ENCODE measurements at places on chromosomes 2 and 18.

- no peak for DNase-seq
Observed at GRCh38 chr18:68148863-68149262, 566.0 kb downstream of the TMX3 start.

GRCh38 chr2:187542123-187542522 lies 12.1 kb downstream of the TFPI start:
- no peak for DNase-seq

DNA sequence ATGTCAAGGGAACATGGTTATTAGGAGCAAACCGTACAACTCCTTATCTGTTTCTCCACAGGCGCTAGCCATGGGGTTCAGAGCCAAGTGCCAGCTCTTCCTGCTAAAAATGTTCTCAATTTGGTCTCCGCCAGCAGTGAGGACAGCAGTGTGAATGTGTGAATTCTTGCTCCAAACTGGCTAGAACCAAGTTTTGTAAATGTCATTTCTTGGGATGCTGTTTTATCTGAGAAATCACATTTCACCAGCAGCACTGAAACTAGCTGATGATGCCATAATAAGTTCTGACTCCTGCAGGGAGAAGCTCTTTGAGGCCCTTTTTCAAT lies 140.6 kb upstream of the LGALSL start:
- DNase-seq = no peak

DNA sequence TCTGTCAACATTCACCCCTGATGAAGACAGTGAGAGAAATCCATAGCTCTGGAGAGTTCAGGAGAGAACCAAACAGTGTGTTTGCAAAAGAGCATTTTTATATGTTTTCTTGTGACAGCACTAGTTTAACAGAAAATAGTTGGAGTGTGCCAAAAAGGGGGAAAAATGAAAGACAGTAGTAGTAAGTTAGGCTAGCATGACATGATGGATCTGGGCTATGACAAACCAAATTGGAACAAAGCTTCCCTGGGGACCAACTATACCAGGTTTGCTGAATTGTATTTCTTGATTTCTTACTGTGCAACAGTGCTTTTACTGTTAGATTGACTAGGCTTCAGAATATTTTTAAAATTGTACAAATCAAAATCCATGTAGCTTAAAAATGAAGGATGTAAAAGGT lies 159.8 kb downstream of the ARHGAP15 start:
- no peak for DNase-seq

GRCh38 chr2:74763962-74764428 lies 69.9 kb upstream of the HK2 start:
- DNase-seq = no peak

DNA sequence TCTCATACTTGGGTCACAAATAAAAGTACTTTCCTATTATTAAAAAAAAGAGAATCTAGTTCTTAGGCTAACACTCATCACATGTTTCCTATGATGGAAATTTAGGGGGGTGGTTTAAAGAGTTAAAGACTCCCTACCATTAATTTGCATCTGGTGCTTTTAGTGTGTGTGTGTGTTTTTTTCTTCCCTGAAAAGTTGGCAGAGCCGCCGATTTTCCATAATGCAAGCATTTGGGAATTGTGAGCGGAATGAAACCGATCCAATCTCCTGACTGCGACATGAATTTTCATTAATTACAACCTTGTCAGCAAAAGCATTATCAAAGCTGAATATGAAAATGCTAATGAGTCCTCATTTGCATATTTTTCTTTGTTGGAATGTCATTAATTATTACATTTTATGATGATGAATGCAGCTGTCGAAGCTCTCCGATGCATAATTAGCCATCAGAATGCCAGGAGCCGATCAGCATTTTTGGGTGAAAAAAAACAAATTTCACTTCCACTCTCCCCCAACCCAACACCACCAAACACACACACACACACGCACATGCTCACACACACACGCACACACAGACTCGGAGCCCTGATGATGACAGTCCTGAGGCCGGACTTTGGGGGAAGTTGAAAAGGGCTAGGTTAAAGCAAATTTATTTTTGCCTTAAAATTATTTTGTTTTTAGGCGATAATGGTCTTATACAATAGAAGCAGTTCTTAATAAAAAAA lies 165.4 kb downstream of the TCF4 start:
- no peak for DNase-seq

- no peak for DNase-seq
Observed at GRCh38 chr18:376311-376710, 108.5 kb upstream of the THOC1 start.

DNA sequence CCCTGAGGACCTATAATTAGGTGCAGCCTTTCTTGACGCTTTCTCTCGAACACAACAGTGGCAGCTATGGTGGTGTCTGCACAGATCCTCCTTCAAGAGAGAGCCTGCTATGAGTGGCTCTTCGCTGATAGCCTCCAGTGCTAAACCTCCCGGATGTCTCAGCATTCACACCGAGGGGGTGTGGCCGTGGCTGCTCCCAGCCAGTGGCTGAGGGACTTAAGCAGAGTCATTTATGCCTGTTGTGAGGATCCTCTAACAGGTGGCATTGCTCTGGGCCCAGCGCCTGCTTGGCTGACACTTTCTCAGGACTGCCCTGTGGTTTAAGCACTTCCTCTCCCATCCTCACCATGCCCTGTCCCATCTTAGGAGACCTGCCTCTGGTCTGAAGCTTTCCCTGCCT lies 592.0 kb upstream of the LRRTM1 start:
- no peak for DNase-seq

GRCh38 chr2:186724736-186725135 lies 30.9 kb downstream of the FAM171B start:
- DNase-seq = no peak

DNA sequence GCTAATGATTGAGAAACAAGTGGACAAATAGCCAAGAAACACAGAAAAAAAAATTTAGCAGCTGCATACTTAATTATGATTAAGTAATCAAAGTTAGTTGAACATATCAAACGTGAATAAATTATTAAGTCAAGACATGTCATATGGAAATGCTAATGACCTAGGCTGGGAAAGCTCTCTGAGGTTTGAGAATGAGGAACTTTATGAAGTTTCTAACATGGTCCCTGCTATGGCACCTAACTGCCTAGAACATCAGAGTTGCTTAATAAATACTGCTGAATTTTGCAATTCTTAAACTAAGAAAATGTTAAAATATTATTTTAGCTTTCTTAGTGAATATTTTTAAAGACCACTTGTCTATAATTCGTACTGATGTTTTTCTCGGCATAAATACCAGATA lies 99.8 kb downstream of the AFF3 start:
- DNase-seq = no peak

DNA sequence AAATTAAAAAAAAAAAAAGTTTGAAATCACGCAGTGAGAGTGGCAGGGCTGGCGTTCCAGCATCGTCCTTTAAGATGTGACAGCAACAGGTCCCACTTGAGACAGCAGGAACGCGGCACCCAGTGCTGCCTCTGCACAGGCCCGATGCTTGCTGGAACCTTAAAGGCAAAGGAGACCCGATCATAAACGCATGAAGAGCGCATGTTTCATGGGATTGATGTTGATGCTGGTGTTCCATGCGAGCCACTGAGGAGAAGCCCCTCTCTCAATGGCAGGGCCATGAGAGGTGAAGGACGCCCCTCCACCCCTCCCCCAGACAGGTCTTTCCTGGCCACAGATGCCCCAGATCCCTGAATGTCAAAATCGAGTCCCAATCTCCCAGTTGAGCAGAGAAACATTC lies 17.9 kb upstream of the ALPI start:
- no peak for DNase-seq

DNA sequence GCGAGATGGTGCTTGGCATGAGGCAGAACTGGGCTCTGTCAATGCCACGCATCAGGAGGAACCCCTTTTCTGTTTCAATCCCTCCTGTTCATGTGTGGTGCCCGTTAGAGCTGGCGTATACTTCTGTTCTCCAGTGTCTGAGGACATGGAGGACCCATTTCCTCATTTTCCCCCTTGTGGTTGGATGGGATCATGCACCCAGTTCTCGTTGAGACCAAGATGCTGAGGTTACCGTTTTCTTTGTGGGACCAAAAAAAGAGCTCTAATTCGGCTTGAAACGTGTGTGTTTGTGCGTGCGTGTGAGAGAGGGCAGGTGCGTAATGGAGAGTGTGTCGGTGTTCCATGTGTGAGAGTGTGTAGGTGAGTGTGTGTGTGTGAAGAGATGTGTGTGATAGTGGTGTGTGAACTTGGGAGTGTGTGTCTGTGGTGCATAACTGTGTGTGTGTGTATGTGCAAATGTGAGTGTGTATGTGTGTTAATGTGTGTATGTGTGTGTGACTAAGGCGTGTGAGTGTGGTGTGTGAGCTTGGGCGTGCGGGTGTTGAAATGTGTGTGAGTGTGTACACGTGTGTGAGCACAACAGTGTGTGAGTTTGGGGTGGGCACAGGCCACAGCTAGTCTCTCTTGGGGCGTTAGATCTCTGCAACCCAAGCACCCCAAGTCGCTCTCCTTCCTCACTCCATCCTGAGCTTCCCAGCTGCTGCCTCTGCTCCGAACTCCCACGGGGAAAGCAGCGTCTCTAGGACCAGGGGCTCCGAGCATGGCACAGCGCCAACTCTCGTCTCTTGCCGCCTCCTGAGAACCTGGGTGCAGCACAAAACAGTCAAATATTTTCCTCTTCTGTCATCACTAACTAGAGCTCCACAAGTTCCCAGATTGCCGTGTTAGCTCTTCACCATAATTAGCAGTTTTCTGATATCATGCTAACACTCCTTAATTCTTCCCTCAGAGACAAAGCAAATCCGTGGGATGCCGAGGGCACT lies 75.8 kb downstream of the LONRF2 start:
- no peak for DNase-seq

GRCh38 chr18:63346031-63346430 lies 21.0 kb downstream of the KDSR start:
- no peak for DNase-seq

DNA sequence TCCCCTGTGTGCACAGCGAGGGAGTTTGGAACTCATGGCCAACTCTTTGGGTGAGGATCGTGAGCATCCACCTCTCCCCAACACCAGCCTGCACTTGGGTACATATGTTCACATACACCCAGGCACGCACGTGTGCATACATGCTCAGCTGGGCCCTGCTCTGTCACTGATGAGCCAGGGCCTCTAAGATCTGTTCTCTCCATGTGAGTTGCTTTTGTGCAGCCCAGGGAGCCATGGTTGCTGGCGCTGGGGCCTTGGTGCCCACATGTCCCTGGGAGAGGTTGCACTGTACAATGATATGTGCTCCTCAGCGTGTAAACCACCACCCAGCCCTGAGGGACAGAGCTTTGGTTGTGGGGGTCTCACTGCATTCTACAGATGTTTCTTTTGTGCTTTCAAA lies 44.1 kb downstream of the KLHL29 start:
- no peak for DNase-seq

DNA sequence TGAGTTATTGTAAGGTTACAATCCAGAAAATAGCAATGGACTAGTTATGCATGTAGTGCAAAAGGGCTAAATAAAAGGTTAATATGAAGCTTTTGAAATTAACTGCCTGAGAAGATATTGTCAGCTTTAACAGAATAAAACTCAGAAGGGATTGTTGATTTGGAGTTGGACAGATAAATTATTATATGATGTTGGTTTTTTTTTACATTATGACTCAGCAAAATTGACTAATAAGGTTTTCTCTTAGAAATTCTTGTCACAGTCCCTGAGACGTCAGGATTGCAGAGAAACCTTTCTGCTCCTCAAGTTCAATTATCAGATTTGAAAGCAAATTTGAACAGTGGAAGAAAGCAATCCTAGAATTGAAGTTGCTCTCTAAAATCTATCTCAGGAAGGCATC lies 946.9 kb downstream of the CBLN2 start:
- no peak for DNase-seq

DNA sequence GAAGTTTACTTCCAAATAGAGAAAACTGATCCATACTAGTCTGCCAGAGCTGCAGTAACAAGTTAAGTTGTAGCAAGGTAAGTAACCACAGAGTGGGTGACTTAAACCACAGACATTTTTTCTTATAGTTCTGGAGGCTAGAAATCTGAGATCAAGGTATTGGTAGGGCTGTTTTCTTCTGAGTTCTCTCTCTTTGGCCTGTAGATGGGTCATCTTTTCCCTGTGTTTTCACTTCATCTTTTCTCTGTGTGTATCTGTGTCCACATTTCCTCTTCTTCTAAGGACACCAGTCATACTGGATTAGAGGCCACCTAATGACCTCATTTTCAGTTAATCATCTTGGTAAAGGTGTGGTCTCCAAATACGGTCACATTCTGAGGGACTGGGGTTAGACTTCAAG lies 142.9 kb upstream of the MEX3C start:
- no peak for DNase-seq

DNA sequence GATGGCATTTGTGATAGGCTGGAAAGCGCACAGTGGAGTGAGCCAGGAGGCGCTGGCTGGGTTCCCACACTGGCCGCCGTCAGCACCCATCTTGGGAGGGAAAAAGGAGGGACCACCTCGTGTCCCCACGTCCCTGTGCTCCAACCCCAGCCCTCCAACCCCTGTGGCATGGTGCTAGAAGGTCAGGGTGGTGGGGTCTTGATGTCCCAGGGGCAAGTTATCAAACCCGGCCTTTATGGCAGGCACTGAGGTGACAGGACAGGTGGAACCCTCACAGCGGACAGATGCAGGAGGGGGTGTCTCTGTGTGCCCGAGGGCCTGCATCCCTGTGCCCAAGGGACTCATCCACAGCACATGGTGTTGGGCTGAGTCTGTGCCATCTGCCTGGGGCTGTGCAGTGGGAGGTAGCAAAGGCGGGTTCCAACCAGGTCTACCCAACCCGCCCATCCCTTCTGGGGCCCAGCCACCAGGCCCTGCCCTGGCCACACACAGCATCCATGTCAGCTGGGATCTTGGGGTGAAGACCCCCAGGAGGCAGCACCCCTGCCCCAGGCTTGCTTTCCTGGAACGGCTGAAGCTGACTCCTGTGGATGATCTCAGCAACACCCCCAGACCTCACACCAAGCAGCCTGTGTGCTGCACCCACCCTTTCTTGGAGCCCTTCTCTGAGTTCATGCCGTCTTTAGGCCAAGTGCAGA lies 246.1 kb downstream of the NDUFA10 start:
- DNase-seq = no peak

- no peak for DNase-seq
Observed at GRCh38 chr2:183428881-183429280, 304.6 kb downstream of the NUP35 start.

GRCh38 chr18:56986829-56987228 lies 160.1 kb upstream of the BOD1L2 start:
- no peak for DNase-seq

GRCh38 chr18:45920367-45920766 lies 46.8 kb downstream of the EPG5 start:
- DNase-seq = no peak

DNA sequence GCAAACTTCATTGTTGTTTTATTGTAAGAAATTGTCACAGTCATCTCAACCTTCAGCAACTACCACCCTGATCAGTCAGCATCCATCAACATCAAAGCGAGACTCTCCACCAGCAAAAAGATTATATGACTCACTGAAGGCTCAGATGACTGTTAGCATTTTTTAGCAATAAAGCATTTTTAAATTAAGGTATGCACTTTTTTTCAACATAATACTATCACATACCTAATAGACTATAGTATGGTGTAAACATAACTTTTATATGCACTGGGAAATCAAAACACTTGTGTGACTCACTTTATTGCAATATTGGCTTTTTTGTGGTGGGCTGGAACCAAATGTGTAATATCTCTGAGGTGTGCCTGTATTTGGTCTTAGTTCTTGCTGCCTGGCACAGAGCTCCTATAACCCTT lies 15.6 kb downstream of the SCN1A start:
- DNase-seq = no peak

Data from T-helper 2 cell (primary cell).